ENCODE measurements at places on chromosomes 2 and 18.

DNA sequence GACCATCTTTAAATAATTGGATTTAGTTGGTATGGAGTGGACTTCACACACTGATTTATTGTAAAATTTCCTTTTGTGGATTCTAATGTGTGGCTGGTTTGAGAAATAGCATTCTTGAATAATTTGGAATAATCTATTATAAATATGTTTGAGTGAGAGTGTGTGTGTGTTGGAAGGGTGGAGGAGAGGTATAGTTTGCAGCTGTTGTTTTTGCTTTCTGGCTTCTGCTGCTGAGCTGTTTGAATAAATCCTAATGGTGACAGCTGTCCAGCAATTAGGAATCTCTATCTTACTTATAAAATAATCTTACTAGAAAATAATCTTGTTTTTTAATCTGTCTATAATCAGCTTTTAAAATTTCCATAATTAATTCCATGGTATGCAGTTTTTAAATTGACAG is 1283.0 kb upstream of the CDH2 start:
- no peak for DNase-seq

DNA sequence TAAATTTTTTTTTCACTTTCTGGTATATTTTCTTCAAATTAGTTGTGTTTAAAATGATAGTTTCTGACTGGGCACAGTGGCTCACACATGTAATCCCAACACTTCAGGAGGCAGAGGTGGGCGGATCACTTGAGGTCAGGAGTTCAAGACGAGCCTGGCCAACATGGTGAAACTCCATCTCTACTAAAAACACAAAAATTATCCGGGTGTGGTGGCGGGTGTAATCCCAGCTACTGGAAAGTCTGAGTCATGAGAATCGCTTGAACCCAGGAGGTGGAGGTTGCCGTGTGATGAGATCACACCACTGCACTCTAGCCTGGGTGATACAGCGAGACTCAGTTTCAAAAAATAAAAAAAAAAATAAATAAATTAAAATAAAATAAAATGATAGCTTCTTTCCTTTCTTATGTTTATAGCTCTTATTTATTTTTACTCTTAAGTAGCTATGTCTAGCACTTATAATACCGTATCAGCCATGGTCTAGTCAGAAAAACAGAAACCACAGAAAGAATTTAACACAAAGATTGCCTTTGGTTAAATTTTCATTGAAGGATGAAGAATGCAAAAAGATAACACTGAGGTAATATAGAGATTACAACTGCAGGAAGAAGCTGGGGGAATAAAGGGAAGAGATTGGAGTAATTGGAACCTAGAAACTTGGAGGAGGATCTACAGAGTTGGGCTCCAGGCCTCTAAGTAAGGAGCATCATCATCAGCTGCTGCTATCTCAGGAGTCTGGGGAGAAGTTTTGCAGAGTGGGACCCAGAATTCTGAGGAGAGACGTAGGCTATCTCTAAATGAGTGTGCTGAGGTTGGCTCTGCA is 54.7 kb upstream of the MBOAT2 start:
- no peak for DNase-seq

DNA sequence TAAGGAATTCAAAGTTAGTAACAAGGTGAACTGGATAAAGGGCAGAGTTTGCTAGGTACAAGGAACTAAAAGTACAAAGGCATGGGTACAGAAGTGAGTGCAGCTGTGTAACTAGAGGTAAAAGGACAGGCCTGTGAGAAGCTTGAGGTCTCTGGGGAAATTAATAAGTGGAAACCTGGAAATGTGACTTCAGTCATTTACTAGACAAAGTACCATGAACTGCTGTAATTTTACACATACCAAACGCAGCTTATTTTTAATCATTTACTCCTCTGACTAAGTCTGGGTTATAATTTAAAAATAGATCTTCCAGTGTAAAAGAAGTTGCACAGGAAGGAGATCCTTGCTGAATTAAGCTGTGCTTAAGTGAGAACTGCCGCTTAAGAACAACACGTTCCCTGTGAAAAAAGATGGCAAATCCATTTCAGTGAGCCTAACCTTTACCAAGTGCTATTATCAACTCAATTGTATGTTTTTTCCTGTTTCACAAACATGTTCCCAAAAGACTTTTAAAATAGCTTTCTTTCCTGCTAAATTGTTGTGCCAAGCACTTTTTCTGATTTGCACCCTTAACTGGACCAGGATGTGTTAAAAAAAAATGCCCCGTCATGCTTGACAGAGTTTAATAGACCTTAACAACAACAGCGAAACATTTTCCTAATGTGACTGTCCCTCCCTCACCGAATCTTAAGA is 44.3 kb downstream of the CALCRL start:
- DNase-seq = no peak

- DNase-seq = peak; percentile 89
These were observed at the start of gene TNFRSF11A for GRCh38 chr18:62324917-62325805. TSS of gene TNFRSF11A (plus strand) at chr18:62325310. CDS start at chr18:62325353, 43 bp downstream.

GRCh38 chr2:71458413-71459083 is 5.2 kb downstream of the DYSF start:
- no peak for DNase-seq

DNA sequence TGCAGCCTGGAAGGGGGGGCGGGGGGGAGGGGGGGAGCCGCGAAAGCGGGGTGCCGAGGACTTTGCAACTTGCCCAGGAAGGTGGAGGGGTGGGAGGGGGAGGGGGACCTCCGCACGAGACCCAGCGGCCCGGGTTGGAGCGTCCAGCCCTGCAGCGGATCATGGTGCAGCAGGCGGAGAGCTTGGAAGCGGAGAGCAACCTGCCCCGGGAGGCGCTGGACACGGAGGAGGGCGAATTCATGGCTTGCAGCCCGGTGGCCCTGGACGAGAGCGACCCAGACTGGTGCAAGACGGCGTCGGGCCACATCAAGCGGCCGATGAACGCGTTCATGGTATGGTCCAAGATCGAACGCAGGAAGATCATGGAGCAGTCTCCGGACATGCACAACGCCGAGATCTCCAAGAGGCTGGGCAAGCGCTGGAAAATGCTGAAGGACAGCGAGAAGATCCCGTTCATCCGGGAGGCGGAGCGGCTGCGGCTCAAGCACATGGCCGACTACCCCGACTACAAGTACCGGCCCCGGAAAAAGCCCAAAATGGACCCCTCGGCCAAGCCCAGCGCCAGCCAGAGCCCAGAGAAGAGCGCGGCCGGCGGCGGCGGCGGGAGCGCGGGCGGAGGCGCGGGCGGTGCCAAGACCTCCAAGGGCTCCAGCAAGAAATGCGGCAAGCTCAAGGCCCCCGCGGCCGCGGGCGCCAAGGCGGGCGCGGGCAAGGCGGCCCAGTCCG is 540 bp downstream of the SOX11 start:
- no peak for DNase-seq

DNA sequence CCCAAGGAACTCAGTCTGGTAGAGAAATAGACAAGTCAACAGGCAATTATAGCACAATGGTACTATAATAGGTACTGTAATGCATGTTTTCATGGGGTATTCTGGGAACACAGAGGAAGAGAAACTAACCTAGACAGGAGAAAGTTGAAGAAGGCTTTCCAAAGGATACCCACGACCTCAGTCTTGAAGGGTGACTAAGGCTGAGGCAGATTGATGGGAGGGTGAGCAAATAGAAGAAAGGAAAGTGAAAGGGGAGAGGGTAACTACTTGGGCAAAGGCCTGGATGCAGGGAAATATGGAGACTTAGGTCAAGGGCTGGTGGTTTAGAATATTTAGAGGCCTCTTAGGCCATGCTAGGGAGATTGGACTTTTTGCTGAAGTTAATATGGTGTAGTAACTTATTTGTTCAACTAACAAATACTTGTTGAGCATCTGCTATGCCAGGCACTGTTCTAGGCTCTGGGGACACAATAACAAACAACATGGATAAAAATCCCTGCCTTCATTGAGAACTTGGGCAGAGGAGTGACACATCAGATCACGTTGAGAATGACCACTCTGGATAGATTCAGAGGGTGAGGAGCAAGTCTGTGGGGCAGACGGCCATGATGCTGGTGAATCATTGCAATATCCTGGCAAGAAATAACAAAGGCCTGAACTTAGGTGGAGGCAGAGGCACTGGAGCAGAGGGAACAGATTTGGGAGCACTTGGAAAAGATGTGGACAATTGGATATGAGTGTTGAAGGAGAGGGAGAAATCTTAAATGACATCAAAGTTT is 56.4 kb downstream of the PLB1 start:
- no peak for DNase-seq

DNA sequence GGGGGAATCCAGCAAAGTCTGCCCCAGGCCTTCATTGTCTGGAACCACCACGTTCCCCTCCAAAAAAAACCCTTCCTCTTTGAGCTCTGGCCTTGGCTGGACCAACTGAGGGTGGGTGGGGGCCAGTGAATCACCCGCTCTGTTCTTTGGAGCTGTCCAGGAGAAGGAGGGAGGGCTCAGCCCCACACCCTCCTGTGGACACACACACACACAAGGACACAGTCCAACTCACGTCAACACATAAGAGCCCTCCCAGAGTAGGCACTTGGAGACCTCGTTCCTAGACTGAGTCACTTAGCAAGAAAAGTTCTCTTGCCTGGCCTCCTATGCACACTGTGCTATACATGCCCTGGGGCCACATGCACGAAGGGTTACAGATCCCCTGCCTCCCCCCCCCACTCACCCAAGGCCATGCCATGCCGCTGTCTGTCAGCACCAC is 1.2 kb upstream of the TNS1 start:
- no peak for DNase-seq

- DNase-seq = no peak
These were observed 181.5 kb upstream of the SCN7A start for GRCh38 chr2:166675553-166675952.

GRCh38 chr2:36657703-36658102 is 38.8 kb upstream of the VIT start:
- no peak for DNase-seq

DNA sequence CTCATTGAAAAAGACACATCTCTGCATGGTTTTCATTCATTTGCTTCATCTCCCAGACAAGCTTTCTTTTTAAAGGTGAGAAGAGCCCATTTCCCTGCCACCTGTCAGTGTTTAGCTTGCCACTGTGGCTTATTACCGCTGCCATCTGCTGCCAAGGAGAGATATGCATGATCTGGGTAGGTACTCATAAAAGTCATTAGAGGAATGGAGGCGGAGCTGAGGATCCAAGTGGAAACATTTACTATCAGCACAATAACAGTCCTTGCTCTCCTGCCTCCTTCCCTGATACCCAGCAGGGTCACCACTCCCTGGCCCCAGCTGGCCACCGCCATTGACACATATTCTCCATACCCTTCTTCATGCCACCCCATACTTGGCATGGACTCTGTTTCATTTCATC is 390.4 kb downstream of the TSN start:
- no peak for DNase-seq

All from activated CD8-positive, alpha-beta memory T cell treated with anti-CD3 and anti-CD28 coated beads, Interleukin-2, amount 50 U/mL, for 48 hours (primary cell).